Activated naive CD4-positive, alpha-beta T cell treated with anti-CD3 and anti-CD28 coated beads, Interleukin-2, amount 10 ng/mL, durations not matched to agents 7 days and 5 days (primary cell): ENCODE measurements at places on chromosomes 1 and 21.

- DNase-seq: peak; percentile 33
These were observed 723 bp upstream of the GNAI3 start for GRCh38 chr1:109547463-109548320.

DNA sequence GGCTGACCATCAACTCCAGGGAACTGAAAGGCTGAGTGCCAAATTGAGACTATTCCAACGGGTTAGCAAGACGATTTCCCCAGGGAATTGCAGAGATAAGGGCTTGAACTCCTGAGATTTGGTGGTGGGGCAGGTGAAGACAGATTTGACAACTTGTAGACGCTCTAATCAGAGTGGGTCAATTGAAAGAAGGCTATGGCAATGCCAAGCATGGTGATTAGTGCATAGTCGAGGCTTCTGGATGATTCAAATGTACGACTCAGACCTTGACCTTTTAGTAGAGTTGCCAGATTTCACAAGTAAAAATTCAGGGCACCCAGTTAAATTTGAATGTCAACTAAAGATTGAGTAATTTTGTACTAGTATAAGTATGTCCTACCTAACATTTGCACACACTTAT lies 302.1 kb upstream of the SPAG17 start:
- no peak for DNase-seq

GRCh38 chr21:39984286-39984991 lies 117.2 kb downstream of the PCP4 start:
- no peak for DNase-seq

DNA sequence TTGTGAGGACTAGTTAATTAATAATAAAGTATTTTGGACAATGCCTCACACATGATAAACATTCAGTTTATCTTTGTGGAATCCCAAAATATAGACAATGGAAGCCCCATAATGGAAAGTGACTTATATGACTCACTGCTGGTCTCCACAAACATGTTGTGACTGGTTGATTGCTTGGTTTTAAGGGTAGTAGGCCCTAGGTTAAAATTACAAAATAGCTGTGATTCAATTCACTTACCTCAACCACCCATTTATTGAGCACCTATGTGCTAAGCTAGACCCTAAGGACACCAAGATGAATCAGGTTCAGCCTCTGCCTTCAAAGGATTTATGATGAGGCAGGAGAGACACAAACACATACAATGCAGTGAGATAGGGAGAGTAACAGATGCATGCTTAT lies 42.4 kb downstream of the KANK4 start:
- no peak for DNase-seq

- DNase-seq: no peak
These were observed 12.5 kb upstream of the KCNA2 start for GRCh38 chr1:110618668-110619067.

DNA sequence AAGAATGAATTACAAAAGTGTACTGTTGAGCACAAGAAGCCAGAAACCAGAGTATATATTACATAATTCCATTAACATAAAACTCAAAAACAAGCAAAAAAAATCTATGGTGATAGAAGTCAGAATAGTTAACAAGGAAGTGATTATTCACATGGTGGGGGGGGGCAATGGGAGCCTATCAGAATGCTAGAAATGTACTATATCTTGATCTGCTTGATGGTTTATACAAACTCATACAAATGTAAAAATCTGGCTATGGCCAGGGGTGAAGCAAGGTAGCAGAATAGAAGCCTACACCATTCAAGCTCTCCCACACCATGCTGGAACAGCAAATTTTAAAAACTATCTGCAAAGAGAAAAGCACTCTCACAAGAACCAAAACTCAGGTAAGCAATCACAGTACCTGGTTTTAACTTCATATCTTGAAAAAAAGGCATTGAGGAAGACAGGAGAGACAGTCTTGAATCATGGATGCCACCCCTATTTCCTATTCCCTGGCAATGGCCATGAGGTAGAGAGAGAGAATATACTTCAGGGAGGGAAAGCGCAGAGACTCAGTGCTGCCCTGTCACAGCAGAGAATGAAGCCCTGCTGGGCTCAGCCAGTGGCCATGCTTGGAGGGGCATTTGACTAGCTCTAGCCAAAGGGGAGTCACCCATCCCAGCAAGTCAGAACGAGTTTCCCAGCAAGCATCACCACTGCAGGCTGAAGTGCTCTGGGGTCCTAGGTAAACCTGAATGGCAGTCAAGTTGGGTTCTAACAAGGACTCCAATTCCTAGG lies 73.8 kb downstream of the CDC42BPA start:
- no peak for DNase-seq

DNA sequence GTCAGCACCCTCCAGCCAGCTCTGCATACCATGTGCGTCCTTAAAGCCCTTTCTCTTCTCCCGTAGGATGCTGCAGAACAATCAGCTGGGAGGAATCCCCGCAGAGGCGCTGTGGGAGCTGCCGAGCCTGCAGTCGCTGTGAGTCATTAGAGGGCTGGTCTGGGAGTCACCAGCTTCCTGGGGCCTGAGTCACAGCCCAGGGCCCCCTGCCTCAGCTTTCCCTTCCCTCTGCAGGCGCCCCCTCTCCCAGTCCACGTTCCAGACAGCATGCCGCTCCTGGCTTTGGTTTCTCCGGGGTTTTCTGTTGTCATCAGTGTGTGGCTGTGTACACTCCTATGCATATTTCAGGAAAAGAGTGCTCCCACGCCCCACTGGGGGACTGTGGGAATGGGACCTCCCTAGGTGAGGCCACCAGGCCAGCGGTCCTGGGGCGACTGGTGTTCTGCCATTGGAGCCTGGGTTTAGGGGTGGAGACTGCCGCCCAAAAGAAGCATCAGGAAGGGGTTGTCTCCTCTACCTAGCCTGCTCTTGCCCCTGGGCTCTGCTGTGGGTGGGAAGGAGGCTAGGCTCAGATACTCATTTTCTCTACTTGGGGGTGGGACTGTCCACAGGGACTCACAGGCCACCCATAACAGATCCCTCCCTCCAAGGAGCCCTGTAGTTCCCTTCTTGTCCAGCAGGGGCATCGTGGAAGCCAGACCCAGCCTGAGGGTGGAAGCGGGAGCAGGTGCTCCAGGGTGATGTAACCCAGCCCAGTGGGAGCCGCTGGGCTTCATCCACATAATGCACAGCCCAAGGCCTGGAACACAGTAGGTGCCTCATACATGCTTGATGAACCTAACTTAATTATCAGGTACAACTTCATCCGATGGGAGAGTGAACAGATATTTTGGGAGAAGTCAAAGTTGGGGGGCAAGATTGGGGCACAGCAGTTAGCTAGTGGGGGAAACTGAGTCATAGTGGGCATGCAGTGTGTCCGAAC lies 42.5 kb downstream of the LGR6 start:
- peak; percentile 78 for DNase-seq

DNA sequence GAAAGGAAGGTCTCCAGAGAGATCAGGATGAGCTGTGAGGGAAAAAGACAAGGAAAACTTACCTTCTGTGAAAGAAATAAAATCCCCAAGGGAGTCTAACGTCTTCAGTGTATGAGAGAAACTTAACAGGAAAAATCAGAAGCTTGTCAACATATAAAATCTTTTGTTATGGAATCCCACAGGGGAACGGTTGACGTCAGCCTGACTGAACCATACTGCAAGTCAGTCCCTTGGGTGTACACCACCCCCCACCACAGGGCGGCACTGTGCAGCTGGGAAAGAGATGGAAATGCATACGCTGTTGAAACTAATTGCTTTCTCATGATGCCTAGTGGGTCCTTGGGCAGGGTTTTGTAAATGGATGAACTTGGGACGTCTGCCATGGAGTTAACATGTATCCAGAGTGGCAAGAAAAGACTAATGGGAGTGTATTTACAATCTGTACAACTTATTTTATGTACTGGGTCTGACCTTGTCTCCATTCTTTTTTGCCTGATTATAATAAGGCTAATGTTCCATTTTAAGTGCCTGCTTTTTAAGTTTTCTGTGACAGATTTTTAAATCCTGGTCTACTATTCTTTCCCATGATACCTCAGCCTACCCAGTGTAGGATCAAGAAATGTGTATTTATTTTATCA lies 22.7 kb downstream of the UTP25 start:
- peak; percentile 39 for DNase-seq

DNA sequence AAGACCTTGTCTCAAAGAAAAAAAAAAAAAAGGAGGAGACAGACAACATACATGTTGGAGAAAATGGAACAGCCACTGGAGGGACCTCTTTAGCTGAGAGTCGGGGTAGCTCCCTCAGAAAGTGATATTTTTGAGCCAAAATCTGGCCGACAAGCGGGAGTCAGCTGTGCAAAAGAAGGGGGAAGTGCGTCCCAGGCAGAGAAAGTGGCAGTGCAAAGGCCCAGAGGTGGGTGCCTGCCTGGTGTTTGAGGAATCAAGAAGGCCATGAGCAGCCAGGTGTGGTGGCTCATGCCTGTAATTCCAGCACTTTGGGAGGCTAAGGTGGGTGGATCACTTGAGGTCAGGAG lies 6.1 kb upstream of the CROCC start:
- DNase-seq: no peak

DNA sequence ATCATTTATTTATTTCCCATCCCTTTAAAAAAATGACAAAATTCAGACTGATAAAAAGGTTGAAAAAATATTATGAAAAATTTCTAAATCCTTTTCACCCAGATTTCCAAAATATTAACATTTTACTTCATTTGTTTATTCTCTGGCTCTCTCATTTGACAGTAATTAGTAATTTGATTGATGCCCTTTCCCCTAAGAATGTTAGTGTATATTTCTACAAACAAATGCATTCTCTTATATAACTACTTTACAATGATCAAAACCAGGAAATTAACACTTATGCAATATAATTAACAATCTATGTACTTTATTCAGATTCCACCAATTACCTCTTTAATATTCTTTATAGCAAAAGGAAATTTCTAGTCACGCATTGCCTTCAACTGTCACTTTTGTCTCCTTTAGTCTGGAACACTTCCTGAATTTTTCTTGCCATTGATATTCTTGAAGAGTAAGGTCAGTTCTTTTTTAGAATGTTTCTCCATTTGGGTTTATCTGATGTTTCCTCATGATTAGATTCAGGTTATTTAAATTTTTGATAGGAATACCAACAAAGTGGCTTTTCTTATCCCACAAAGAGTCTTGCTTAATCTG lies 3.9 kb downstream of the CD53 start:
- DNase-seq: no peak

GRCh38 chr1:40281853-40282252 lies 23.8 kb downstream of the ZMPSTE24 start:
- DNase-seq: no peak

- DNase-seq: no peak
These were observed 135.3 kb downstream of the GDAP2 start for GRCh38 chr1:117794073-117794472.

DNA sequence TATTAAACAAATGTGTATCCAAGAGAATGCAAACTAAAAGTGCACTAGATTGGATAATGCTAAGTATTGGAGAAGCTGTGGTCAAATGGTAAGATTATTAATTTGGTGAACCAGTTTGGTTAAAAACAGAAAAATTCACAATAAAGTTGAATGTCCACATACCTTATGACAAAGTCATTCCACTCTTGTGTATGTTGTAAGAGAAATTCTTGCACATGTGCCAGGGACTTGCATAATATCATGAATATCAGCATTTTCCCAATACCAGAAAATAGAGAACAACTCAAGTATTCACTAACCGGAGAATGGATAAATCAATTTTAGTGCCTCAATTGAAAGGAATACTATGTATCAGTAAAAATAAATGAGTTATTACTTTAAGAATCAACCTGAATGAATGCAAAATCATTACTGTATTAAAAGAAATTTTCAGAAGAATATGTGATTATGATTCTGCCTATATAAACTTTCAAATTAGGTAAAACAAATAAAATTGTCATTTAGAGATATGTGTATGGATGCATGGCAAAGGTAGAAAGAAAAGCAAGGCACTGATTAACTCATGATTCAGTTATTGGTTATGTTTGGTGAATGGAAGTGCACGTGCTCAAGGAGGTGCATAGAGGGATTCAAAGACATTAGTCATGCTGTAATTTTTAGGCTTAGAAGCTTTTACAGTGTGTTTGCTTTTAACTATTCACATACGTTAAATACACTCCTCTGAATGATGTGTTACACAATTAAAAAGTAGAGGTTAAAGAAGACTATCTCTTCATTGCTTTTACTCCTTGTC lies 217.4 kb upstream of the KCNK2 start:
- no peak for DNase-seq

- DNase-seq: peak; percentile 91
These were observed 350 bp upstream of the S100A6 start for GRCh38 chr1:153536012-153536670.

GRCh38 chr21:42833439-42833815 lies 45.9 kb downstream of the WDR4 start:
- peak; percentile 77 for DNase-seq

DNA sequence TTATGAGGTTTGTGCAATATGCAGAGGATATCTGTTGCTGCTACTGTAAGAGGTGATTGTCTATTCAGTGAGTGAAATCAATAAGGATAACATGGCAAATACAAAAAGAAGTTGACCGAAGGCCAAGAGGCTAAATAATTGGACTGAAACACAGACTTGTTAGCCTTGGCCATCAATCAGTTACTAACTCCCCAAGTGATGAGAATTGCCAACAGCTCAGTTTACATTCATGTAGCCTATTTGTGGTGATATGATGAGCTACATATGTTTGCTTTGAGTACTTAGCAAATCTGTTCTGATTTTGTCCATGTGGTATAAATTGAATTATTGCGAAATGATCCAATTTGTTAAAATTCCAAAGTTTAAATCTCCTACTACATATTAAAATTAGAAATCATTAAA lies 68.6 kb upstream of the VAV3 start:
- no peak for DNase-seq
